ENCODE measurements at places on chromosomes 1 and 21.

GRCh38 chr21:26804895-26805609 is 40.2 kb downstream of the ADAMTS1 start:
- H3K36me3 ChIP-seq: no peaks in the 10 kb centered on the region
- H3K27ac ChIP-seq: peak overlapping the region; percentile 20
- H3K27me3 ChIP-seq: no peaks in the 10 kb centered on the region
- no peak for DNase-seq

- no peaks in the 10 kb centered on the region for H3K4me1 ChIP-seq
- H3K27ac ChIP-seq: no peak overlapping the region
- H3K27me3 ChIP-seq: no peaks in the 10 kb centered on the region
Observed at GRCh38 chr1:206075786-206076755, 23.1 kb downstream of the RHEX start.

- no peak for DNase-seq
- H3K27ac ChIP-seq: no peak overlapping the region
- H3K4me3 ChIP-seq: no peak overlapping the region
- no peaks in the 10 kb centered on the region for H3K36me3 ChIP-seq
Observed at GRCh38 chr1:156643778-156644092, 1.8 kb downstream of the BCAN start.

DNA sequence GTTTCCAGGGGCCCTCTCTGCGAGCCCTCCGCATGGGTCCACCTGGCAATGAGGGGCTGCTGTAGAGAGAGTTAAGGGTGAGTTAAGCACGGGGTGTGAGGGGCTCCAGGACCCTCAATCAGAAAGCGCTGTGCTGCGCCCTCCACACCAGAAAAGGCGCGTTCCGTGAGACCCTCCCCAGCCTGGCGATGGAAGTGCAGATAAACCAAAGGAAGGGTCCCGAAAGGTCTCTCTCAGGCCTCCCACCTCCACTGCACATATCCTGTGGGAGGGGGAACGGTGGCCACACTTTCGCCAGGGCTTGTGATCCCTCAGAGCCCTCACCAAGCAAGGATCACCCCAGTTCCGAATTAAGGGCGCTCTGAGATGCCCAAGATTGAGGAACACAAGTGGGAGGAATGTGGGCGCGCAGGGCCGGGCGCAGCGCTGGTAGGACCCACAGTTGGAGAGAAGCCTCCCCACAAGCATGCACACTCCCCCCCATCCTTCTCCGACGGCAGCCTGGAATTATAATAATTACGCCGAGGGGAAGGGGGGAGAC is 1.1 kb downstream of the WNT3A start:
- peak; percentile 25 for DNase-seq
- H3K4me1 ChIP-seq: no peaks in the 10 kb centered on the region
- no peak overlapping the region for H3K4me3 ChIP-seq
- peaks cover 3% of the 10 kb centered on the region for H3K27me3 ChIP-seq

GRCh38 chr1:64471218-64472039 is 1.5 kb downstream of the CACHD1 start:
- DNase-seq: peak; percentile 53
- peak overlapping the region; percentile 82 for H3K27ac ChIP-seq
- peak overlapping the region; percentile 79 for H3K4me3 ChIP-seq
- H3K4me1 ChIP-seq: peaks cover 12% of the 10 kb centered on the region
